SW 1271 (cell line): ENCODE measurements at places on chromosomes 6 and 20.

- no peak for DNase-seq
Observed at GRCh38 chr6:8066108-8066507, 1.9 kb upstream of the BLOC1S5 start.

- DNase-seq: no peak
Observed at GRCh38 chr20:37500311-37500710, 20.7 kb upstream of the NNAT start.

- DNase-seq: no peak
Observed at GRCh38 chr6:2213086-2213485, 32.3 kb downstream of the GMDS start.

DNA sequence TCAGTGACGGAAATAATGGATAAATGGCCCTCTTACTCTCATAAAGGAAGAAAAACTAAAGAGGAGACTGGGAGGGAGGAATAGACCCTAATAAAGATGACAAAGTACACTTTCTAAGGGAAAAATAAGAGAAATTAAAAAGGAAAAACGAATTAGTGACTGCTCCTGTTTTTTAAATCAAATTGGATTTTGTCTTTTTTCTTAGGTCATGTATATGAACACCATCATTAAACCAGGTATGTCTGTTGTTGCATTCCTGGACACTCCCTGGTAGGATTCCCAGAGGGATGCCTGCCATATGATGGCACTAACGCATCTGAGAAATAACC is 59.4 kb upstream of the BTN3A2 start:
- no peak for DNase-seq
